Upper lobe of left lung (tissue), 6 donors: ENCODE measurements at places on chromosomes 16 and 17. TPM values are rescaled to one million over a fixed set of nuclear protein-coding genes. Genes with fewer than 3 reads are reported as not detected.

DNA sequence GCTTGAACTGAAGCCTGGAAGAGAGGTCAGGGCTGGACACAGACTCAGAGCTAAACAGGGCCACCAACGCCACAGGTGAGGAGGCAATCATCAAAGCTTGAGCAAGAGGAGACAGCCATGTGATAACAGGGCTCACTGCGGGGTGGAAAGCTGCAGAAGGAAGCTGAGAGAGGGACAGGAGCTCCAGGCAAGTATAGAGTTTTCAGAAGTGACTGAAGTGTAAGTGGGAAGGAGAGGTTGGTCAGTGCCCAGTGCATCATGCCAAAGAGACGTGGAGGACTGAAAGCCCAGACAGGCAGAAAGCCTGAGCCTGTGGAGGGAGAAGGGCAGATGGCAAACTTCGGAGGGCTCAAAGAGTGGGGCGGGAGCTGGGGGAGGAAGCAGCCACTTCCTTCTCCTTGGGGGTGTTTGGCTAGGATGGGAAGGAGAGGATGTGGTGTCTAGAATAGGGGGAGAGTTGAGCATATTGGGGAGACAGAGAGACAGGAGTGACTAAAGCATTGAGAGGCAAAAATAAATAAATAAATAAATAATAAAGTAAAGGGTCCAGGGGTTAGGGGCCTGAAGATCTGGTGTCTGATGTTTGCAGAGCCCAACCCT lies 2.6 kb downstream of the KIFC3 start:
- no peak for DNase-seq

GRCh38 chr17:75024686-75025397 lies 12.4 kb downstream of the MRPL58 start:
- no peak for DNase-seq

DNA sequence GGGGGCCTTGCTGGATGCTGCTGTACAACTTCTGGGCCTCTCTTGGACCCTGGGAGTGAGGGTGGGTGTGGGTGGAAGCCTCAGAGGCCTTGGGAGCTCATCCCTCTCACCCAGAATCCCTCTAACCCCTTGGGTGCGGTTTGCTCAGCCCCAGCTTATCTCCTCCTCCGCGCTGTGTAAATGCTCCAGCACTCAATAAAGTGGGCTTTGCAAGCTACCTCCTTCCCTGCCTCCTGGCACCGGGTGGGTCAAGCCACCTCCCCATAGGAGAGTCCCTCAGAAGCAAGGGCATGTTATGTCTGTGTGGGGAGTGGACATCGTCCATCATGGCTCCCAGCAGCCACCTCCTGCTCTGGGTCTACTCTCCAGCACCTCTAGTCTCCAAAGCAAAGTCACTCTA lies 28.4 kb downstream of the CDIP1 start:
- no peak for DNase-seq

DNA sequence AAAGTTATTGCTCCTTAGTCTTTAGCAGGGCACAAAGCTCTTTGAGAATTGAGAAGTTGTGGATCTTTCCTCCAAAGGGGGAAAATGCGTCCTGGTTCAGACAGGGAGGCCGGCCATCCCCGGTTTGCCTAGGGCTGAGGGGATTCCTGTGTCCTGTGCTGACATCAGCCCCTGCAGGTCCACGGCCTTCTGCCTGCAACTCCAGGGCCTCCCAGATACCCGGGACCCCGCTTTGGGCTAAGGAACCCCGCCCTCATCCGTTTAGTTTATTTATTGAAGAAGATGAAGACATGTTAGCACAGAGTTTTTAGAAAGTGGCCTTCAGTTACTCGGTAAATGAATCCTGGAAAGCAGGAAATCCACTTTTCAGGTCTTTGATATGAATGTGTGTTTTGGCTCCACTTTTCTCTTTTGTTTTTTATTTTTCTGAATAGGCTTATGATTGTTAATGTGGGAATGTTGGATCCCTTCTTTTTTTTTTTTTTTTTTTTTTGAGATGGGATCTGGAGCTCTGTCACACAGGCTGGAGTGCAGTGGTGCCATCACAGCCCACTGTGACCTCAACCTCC lies 65.6 kb downstream of the CRISPLD2 start:
- no peak for DNase-seq

- DNase-seq, result peak; percentile 97
Measured at GRCh38 chr17:38559051-38559879, 46.5 kb downstream of the SRCIN1 start.

GRCh38 chr17:80138856-80139426 lies 8.0 kb downstream of the EIF4A3 start:
- no peak for DNase-seq

GRCh38 chr16:53789137-53789536 lies 85.2 kb downstream of the FTO start:
- no peak for DNase-seq

The KRTAP2-3 gene
- total RNA-seq, result not detected

- no peak for DNase-seq
Measured at GRCh38 chr17:14144508-14144907, 75.2 kb downstream of the COX10 start.

- no peak for DNase-seq
Measured at GRCh38 chr17:34368196-34368945, 5.3 kb upstream of the CCL1 start.

The CLEC18B gene
- total RNA-seq, result 1.3 TPM

The FOXL1 gene
- 1.0 TPM for total RNA-seq

DNA sequence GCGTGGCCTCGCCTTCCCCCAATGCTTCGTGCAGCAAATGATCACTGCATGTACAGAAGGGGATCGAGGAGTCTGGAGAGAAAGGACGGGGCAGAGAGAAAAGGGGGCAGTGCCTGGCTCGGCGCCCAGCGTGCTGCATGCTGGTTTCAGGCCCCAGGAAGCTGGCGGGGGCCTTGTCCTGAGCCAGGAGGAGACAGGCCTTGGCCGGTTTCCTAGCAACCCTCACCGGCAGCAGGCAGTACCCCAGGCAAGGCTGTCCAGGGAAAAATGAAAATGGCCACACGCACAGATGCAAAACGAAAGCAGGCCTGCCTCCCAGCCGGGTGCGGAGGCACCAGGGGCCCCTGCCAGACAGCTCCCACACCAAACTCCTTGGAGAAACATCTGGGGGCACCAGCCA lies 126.3 kb downstream of the ZFHX3 start:
- DNase-seq, result no peak

DNA sequence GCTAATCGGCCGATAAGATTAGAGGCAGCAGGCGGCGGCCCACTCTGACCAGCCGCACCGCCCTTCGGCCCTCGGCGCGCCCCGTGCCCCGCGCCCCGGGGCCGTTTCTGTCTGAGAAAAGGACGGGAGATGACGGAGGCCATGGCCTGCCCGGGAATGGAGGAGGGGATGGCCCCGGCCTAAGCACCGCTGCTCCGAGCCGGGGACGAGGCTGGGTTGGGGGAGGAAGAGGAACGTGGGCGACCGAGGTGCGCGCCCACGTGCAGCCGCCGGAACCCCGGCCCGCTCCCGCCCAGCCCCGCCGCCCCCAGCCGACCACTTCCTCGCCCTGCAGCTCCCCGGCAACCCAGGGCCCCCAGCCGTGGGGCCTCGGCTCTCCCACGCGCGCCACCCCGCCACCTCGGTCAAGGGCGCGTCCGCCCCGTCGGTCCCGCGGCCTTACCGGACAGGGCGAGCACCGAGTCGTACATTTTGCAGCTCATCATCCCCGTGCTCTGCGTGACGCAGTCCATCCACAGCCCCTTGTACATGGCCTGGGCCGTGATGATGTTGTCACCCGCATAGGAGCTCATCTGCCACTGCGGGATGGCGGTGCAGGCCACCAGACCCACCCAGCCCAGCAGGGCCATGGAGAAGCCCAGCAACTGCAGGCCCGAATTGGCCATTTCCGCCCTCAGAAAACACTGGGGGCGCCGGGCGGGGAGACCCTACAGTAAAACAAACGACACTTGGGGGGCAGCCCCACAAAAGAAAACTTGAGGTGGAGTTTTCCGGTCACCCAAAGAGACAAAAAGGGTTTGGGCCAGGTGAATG lies 693 bp downstream of the CLDN7 start:
- no peak for DNase-seq

DNA sequence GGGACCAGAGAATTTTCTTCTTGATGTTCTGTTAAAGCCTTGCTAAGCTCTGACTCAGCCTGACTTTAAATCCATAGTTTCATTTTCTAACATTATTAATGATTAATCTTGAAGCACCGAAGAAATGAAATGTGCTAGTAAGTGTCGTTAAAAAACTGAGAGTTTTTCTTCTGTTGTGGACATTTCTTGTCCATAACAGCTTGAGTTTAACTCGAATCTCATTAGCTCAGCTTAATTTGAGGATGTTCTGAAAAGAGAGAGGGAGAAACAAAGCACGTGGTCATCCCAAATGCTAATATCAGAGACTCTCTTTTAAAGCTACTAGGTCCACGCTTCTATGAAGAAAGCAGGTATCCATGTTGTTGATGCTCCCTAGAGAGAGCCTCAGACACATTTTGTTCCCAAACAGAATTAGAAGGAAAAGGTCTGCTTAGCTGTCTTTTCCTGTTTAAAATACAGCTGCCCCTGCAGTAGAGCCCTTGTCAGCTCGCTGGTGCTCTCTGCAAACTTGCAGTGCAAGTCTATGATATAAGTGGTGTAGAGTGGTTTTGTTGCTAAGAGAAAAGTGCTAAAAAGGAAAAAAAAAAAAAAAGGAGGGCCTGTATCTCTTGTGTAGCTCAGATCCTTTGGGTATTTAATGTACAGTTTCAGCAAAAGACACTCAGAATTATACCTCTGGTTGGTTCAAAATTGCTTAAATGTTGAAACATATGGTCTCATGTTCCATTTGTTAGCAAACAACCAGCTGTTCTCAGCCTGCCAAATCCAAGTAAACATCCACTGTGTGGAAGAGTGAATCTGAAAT lies 191.1 kb upstream of the TBX2 start:
- DNase-seq, result no peak

DNA sequence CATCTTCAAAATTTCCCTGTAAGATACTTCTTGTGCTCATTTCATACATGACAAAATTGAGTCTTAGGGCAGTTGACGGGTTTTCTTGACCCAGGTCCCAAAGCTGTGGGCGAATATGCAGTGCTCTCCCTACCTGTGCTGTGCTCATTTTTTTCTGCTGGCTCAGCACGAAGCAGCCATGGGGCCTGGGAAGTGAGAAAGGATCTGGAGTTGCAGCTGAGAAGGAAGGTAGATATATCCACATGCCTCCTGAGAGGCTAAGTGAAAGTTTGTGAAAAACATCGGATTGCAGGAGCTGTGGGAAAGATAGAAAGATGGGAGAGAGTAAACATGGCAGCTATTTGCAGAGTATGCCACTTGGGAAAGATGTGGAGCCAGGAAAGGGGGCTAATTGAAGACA lies 42.9 kb upstream of the MON1B start:
- DNase-seq, result no peak

- no peak for DNase-seq
Measured at GRCh38 chr17:82213251-82214011, 789 bp upstream of the CCDC57 start.

DNA sequence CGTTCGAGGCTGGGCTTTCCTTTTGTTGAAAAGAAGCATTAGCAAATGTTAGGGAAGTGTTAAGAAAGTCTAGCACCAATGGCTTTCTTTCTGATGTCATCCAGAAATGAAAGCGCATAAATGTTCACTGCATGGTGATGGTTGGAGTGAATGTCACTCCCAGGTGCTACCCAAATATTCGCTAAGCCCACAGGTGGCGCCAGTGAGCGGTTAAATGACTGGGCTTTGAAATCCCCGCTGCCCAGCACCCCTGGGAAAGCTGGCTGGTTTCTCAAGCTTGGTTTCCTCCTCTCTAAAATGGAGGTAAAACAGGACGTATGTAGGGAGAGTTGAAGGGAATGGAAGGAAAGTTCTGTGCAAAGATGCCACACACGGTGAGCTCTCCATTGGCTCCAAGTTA lies 104.4 kb downstream of the IRX5 start:
- DNase-seq, result no peak

GRCh38 chr17:68892658-68893057 lies 62.5 kb downstream of the ABCA8 start:
- DNase-seq, result no peak

DNA sequence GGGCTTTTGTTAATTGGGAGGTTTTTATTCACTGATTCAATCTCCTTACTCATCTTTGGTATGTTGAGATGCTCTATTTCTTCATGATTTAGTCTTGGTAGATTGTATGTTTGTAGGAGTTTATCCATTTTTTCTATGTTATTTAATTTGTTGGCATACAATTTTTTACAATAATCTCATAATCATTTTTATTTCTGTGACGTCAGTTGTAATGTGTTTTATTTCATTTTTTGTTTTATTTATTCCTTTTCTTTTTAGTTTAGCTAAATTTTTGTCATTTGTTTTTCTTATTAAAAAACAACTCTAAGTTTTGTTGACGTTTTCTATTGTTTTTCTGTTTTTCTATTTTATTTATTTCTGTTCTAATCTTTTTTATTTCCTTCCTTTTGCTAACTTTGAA lies 389.8 kb downstream of the HS3ST3B1 start:
- no peak for DNase-seq

The LRRC75A gene
- total RNA-seq, result 2.1 TPM

GRCh38 chr16:66521252-66521713 lies 28.6 kb downstream of the TK2 start:
- DNase-seq, result no peak

The SPNS3 gene
- not detected for total RNA-seq

GRCh38 chr17:33583518-33584417 lies 290.7 kb upstream of the ASIC2 start:
- DNase-seq, result no peak

The NEUROD2 gene
- total RNA-seq, result not detected

- no peak for DNase-seq
Measured at GRCh38 chr16:50539822-50540710, 8.1 kb upstream of the NKD1 start.

The LDHD gene
- 7.8 TPM for total RNA-seq

DNA sequence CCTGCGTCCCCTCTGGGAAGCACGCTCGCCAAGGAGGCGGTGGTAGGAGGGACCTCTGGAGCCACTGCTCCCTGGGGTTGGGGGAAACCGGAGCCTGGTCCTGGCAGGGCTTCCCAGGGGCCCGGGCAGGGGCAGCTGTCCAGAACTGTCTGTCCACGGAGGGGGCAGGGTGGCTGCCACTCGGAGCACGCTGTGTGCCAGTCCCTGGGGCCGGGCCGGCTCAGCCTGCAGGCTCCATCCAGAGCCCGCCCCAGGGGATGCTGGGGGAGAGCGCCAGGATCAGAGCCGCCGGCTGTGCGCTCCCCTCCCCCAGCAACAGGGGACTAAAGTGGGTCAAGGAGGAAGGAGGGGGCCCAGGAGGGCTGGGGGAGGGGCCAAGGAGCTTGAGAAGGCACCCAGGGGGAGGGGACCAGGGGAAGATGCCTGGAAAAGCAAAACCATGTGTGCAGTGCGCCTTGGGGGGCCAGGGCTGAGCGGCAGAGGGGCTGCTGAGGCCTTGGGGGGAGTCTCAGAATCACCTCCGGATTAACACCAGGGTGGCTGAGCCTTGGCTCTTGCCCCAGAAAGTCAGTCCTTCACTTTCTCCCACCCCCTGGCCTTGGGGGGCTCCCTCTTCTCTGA lies 21.3 kb downstream of the ZNF423 start:
- DNase-seq, result peak; percentile 85

DNA sequence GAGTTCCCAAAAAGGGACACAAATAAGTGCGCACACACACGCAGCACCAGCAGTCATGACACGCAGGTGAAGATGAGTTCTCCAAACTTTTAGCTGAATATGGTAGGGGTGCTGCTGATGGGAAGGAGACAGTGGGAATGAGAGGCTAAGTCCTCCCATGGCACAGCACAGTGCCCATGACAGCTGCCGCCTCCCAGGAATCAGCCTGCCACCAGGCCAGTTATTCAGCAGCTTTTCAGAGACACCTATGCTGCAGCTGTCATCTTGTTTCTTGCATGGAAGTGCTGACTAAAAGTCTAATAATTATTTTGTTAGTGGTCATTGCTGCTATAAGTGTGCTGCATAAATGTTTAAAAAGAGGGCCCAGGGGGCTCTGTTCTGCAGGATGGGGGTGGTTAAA lies 12.2 kb downstream of the WFIKKN2 start:
- DNase-seq, result no peak

The MT1G gene
- 24.9 TPM for total RNA-seq

The HP gene
- total RNA-seq, result 28.3 TPM

The ARHGAP27 gene
- total RNA-seq, result 46.1 TPM
